ENCODE measurements at places on chromosomes 2 and 18.

DNA sequence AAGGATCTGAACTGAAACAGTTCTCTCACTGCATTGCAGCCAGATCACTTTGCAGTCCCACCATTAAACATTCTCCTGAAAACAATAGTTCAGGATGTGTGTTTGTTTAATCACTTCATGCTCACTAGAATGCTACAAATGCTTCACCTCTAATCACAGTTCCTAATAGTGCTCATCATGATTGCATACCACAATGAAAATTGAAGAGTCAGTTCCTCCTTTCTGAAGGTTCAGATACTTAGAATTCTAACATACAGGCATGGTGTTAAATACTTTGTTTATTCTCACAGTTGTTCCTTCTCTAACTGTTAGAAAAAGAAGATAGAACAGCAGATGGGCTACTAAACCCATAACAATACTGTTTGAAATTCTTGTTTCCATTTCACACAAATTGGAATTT lies 622.3 kb upstream of the ACVR2A start:
- no peak for DNase-seq

GRCh38 chr2:72148837-72149555 lies 1.3 kb upstream of the CYP26B1 start:
- DNase-seq, result no peak

- no peak for DNase-seq
Observed at GRCh38 chr18:712401-713134, at the start of gene ENOSF1. Gene ENOSF1 (minus strand): TSS chr18:712630. CDS start chr18:712587, 43 bp downstream.

- DNase-seq, result no peak
Observed at GRCh38 chr2:234492717-234493485, 4.0 kb downstream of the ARL4C start.

DNA sequence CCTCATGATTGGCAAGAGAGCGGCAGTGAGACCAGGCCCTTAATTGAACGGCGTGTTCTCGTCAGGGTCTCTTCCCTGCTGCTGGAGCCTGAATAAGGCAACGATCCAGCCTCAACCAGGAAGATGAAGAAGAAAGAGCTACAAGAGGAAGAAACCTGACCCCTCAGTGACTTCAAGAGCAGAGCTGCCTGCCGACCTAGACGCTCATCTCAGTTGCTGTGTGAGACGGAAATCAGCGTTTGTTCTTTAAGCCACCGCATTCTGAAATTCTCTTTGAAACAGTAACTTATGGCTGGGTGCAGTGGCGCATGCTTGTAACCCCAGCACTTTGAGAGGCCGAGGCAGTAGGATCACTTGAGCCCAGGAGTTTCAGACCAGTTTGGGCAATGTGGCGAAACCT lies 29.6 kb upstream of the KCNG3 start:
- no peak for DNase-seq

GRCh38 chr18:50653402-50654093 lies 93.7 kb downstream of the MAPK4 start:
- no peak for DNase-seq

DNA sequence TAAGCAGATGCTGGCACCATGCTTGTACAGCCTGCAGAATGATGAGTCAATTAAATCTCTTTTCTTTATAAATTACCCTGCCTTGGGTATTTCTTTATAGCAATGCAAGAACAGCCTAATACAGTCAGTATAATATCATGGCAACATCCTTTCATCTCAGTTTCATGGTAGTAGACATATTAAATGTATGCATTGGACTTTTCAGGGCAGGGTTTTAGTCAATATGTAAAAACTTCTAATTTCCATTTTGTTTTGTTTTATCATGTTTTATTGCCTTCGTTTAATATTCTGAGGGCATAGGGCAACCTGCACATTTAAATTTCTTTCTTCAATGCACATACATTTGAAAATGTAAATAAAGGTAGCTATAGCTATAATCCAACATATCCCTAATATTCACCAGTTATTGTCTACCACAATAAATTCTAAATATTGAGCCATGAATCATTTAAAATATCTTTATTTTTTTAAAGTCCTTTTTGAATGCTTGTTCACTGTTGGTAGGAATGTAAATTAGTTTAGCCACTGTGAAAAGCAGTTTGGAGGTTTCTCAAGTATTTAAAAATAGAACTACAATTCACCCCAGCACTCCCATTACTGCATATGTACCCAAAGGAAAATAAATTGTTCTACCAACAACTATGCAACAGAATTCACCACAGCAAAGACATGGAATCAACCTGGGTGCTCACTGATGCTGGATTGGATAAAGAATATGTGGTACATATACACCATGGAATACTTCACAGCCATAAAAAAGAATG lies 41.8 kb upstream of the GRB14 start:
- no peak for DNase-seq

DNA sequence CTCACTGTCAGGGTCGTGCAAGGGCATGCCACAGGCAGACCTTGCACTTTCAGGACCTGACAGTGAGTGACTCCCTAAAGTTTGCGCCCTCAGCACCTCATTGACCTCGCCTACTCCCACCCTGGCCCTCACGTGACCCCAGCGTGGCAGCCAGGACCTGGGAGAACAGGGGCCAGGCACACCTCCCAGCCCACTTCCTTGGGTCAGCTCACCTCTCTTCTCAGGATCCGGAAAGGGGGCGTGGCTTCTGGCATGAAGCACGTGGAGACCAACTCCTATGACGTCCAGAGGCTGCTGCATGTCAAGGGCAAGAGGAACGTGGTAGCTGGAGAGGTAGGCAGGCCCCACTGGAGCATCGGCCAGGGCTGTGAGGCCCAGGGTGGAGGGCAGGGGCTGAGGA lies 8.8 kb downstream of the VIL1 start:
- DNase-seq, result no peak

DNA sequence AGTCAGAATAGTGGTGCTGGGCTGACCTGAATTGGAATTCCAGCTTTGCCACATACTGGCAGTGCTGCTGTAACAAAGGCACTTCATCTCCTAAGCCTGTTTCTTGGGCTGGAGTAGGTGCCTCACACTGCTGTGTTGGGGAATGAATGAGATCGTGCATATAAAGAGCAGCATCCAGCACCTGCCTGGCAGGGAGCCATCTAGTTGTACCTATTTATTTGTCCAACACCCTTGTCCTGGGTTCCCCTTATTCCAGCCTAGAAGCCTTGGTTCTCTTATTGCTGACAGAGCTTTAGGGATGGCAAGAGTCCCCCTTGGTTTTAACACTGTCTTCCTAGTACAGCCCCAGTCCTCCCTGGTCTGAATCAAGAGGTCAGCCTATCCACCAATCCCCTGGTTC lies 275.3 kb upstream of the RAB12 start:
- no peak for DNase-seq

- DNase-seq, result no peak
Observed at GRCh38 chr18:28334516-28334915, 157.6 kb upstream of the CDH2 start.

DNA sequence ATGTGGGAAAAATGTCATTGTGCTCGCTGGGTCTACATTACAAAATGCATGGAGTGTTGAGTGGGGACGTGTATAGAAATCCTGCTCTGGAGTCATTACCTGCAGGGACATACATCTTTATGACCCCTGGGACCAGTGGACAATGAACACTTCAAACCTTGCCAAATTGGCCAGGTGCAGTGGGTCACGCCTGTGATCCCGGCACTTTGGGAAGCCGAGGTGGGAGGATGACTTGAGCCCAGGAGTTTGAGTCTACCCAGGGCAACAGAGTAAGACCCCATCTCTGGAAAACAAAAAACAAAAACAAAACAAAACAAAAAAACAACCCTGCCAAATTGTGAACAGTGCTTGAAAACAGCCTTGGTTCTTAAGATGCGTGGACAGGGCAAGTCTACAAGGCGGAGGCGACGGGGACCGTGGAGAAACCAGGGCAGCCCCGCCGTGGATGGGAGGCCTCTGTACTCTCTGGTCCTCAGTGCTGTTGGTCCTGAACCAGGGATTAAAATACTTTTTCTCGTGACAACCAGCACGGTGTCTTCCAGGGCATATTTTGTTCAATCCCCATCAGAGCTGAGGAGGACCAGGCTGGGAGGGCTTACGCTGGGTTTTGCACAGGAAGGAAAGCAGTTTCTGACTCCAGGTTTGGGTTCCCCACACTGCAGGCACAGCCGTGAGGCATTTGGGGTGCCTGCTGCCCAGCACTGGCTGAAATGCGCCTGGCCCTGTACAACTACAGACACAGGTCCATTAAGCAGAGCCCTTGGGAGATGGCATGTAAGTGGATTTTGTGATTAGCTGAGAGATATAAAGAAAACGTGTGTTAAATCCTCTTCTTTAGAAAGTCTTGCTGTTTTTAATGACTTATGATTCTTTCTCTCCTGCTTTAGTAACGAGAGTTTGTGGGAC lies 13.7 kb downstream of the COLEC11 start:
- DNase-seq, result no peak

GRCh38 chr18:45312555-45313126 lies 302.6 kb upstream of the SLC14A2 start:
- DNase-seq, result no peak

- DNase-seq, result no peak
Observed at GRCh38 chr2:29848566-29849310, 72.6 kb downstream of the ALK start.

- DNase-seq, result no peak
Observed at GRCh38 chr2:223442847-223443246, 159.3 kb downstream of the SCG2 start.

DNA sequence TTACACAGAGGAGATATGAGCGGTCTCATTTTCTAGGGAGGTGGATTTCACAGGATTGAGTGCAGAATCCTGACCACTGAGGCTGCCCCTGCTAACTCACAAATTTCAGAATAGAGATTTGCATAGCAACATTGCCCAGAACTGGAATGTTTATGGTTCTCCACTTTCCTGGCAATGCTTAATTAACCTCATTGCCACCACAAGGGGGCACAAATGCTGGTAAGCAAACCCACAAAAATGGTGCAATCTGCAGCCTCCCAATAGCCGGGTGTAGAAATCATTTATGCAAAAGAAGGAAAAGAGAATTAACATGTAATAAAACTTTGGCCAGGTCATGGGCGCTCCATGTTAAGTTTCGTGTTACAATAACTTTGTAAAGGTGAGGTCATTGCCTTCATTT lies 112.4 kb downstream of the CYRIA start:
- DNase-seq, result no peak

GRCh38 chr2:161163440-161163839 lies 3.2 kb downstream of the TANK start:
- no peak for DNase-seq

- no peak for DNase-seq
Observed at GRCh38 chr2:86319700-86320580, 17.5 kb downstream of the REEP1 start.

- DNase-seq, result no peak
Observed at GRCh38 chr2:49794396-49794795, 640.1 kb upstream of the FSHR start.

DNA sequence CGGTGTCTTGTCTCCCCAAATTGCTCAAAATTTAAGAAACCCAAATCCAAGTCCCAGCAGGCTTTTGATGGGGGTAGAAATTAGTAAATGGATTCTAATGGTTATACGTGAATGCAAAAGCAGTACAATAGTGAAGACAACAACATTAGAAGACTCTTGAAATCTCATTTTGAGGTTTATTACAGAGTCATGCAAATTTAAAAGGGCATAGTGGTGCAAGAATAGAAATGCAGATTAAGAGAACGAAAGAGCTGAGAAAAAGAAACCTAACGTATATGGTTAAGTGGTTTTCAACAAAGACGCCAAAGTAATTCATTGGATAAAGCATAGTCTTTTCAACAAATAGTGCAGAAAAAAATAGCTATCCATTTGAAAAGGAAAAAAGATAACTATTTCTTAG lies 33.2 kb upstream of the CXXC1 start:
- no peak for DNase-seq

DNA sequence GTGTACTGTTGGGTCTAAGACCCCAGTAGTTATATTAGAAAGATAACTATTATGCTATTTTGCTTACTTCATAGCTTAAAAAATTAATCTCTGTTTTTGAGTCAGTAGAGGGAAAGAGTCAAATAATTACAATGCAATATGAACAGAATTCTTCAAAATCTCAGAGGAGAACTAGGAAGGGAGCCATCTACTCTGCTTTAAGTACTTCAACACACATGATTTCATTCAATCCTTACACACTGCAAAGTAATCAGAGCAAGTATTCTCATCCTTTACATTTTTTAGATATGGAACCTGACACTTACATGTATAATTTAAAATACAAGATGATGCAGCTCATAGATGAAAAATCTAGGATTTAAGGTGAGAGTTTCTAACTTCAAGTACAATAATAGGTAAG lies 27.7 kb downstream of the COL5A2 start:
- no peak for DNase-seq

- no peak for DNase-seq
Observed at GRCh38 chr2:2850859-2851258, 519.8 kb upstream of the MYT1L start.

GRCh38 chr2:66036948-66037347 lies 398.0 kb upstream of the MEIS1 start:
- DNase-seq, result no peak

DNA sequence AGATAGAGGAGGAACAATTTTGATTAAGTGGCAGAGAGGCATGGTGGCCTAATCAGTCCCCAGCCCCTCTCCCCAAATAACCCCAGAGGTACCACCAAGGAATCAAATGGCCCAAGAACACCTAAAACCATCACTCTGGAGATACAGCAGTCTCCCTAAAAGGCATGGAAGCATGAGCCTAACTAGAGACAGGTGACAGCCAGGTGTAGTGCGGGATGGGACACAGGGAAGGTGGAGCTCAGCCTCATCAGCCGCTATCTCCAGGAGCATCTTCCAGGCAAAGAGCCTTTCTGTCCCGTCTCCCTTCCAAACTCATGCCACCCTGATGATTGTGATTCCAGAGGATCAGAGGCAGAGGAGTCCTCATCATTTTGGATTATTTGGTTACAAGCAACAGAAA lies 144.7 kb downstream of the COPS8 start:
- no peak for DNase-seq

DNA sequence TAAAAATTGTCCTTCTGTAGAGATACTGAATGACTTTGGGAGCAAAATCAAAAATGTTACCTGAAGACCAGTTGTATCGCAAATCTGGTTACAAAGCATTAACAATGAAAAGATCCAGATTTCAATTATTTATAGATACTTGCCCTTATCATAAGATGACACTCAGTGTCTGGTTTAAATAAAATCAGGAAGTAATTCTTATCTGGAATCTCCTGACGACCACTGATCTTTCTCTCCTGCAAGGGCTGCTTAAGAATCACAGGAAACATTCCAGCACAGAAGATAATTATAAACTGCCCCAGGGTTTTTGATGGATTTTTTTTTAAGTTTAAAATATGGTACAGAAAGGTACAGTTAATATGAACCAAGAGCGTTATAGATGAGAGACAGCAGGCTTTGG lies 205.7 kb downstream of the ALK start:
- no peak for DNase-seq

- no peak for DNase-seq
Observed at GRCh38 chr2:106261871-106262321, 67.8 kb upstream of the UXS1 start.

DNA sequence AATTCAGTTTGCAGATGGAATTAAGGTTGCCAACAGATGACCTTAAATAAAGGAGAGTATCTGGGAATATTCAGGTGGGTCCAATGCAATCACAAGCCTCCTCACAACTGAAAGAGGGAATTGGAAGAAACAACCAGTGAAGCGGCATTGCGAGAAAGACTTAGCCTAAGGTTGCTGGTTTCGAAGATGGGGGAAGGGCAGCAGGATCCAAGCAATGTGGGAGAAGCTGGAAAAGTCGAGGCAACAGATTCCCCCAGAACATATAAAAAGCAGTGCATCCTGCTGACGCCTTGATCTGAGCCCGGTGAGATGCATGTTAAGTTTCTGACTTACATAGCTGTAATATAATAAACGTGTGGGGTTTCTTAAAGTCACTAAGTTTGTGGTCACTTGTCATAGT lies 162.5 kb downstream of the NDUFA10 start:
- DNase-seq, result no peak

Data from non-pigmented ciliary epithelial cell (primary cell).